ENCODE measurements at places on chromosomes 6 and 20. TPM values are rescaled to one million over a fixed set of nuclear protein-coding genes. Genes with fewer than 3 reads are reported as not detected.

The STX11 gene
- total RNA-seq: 31.3 TPM

The KCNG1 gene
- 0.31 TPM for total RNA-seq

The SMLR1 gene
- total RNA-seq: not detected

The TNF gene
- 10.4 TPM for total RNA-seq

The ULBP2 gene
- 3.3 TPM for total RNA-seq

The SYCP2 gene
- total RNA-seq: 1.8 TPM

The GSTA2 gene
- total RNA-seq: 2.7 TPM

The TAF4 gene
- 16.1 TPM for total RNA-seq

The METTL24 gene
- total RNA-seq: 3.3 TPM

The MCCD1 gene
- total RNA-seq: not detected

The VSTM2L gene
- total RNA-seq: 30.1 TPM

The PHF3 gene
- 46.0 TPM for total RNA-seq

The MUC21 gene
- total RNA-seq: 9.5 TPM

The OOEP gene
- 0.71 TPM for total RNA-seq

The KHDRBS2 gene
- 3.5 TPM for total RNA-seq

The FOXS1 gene
- 2.5 TPM for total RNA-seq

The SMIM28 gene
- not detected for total RNA-seq

The LY6G6D gene
- not detected for total RNA-seq

The EYS gene
- total RNA-seq: 0.50 TPM

The C20orf202 gene
- not detected for total RNA-seq

The TP53INP2 gene
- total RNA-seq: 41.5 TPM

The VARS2 gene
- 34.0 TPM for total RNA-seq

The ANGPT4 gene
- total RNA-seq: 0.20 TPM

The EYA4 gene
- total RNA-seq: 2.2 TPM

The TFAP2D gene
- total RNA-seq: not detected

The PAK5 gene
- not detected for total RNA-seq

The ZNF337 gene
- 9.5 TPM for total RNA-seq

The HUS1B gene
- total RNA-seq: 1.2 TPM

The CST2 gene
- 0.39 TPM for total RNA-seq

The CAP2 gene
- total RNA-seq: 6.5 TPM

The CASS4 gene
- 28.1 TPM for total RNA-seq

The TCFL5 gene
- total RNA-seq: 7.4 TPM

The NKAIN2 gene
- not detected for total RNA-seq

The SLC22A2 gene
- not detected for total RNA-seq

The SAPCD1 gene
- 1.3 TPM for total RNA-seq

The CFAP61 gene
- total RNA-seq: 4.0 TPM

The TNFAIP3 gene
- total RNA-seq: 22.6 TPM

The FBXL4 gene
- total RNA-seq: 20.7 TPM

The CCN6 gene
- total RNA-seq: not detected

The MAPK13 gene
- 89.7 TPM for total RNA-seq

The COL19A1 gene
- 0.17 TPM for total RNA-seq

The CALHM6 gene
- 2.1 TPM for total RNA-seq
